ENCODE measurements at places on chromosomes 16 and 17.

GRCh38 chr17:40516581-40517285, 15.3 kb upstream of the TNS4 start:
- no peak for DNase-seq

DNA sequence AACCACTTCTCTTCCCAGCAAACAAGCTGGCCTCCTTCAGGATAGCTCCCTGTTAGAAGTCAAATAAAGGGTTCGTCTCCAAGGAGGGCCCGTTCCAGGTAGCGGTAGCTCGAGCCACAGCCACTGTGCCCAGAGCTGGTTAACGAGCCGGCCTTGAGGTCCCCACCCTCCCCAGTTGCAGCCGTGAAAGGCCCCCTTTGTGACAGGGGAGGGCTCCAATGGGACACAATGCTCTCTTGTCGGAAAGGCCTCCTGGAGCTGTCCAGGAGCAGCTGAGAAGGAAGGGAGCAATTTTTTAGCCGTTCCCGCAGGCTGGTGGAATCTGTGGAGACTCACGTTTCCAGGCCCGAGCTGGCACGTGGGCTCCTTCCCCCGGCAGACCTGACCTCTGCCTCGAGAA, 29.9 kb upstream of the FOXF1 start:
- DNase-seq = no peak

DNA sequence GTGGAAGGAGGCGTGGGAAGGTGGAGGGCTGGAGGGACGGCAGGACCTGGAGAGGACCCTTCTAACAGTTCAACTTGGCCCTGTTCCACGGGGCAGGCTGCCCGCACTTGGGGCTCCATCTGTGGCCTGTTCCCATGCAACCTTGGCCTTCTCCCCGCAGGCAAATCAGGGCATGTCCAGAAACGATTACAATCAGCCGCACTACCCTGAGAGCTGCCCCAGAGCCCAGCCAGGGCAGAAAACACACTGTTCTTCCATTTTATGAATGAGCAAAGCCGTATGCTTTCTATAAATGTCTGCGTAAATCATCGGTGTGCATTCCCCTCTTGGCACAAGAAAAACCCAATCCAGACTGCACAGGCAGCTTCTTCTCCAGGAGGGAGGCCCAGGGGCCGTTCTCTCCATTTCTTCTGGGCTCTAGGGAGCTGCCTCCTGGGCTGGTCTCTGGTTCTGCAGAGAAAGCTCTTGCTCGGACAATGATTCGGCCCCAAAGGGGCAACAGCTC, 228.7 kb downstream of the SOX9 start:
- DNase-seq = no peak

DNA sequence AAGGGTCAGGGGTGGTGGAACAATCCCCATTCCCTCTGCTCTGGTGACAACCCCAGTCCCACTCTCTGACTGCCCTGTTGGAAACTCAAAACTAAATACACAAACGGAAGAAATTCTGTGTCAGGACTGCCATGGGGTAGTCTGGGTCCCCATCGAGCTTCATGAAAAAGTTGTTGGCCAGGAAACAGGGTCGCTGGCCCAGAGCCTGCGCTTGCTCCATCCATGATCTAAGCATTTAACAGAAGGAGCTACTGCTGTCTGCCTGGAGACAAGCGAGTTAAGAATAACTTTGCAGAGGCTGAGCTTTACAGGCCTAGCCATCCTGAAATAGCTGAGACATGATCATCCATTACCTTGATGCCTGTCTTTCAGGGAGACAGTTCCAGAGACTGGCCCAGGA, 32.4 kb upstream of the MYH10 start:
- no peak for DNase-seq

DNA sequence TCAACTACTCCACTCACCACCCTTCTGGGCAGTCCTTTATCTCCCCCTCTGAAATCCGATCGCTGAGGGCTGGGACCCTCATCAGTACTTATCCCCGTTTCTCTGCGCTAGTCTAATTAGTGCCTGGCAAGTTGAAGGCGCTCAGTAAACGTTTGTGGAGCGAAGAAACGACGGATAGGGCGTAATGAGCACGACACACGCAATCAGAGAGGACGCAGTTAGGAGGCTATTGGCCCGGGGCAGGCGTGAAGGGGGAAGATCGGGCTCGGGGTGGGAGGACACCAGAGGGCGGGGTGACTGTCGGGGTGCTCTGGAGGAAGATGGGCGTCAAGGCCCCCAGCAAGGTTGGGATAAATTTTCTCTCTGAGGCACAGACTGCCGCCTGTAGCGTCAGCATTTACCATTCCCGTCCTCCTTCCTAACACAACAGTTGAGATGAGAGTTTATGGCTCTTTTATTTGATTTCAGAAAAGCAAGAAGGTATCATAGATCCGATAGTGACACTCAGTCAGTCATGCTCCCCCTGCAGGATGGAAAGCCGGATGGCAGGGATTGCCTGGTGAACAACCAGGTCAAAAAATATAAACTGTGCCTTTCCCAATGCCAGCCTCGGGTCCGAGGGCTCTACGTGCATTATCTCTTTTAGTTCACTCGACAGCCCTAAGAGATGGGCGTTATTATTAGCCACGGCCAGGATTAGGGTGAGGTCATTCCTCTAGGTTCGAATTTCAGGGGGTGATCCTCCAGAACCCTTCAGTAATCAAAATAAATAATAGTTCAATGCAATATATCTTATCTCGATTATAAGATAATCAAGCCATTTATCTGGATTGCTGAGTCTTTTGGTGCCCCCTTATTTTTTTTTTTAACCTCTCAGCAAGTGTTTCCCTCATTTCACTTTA, 9.5 kb upstream of the ARL4D start:
- peak; percentile 68 for DNase-seq

DNA sequence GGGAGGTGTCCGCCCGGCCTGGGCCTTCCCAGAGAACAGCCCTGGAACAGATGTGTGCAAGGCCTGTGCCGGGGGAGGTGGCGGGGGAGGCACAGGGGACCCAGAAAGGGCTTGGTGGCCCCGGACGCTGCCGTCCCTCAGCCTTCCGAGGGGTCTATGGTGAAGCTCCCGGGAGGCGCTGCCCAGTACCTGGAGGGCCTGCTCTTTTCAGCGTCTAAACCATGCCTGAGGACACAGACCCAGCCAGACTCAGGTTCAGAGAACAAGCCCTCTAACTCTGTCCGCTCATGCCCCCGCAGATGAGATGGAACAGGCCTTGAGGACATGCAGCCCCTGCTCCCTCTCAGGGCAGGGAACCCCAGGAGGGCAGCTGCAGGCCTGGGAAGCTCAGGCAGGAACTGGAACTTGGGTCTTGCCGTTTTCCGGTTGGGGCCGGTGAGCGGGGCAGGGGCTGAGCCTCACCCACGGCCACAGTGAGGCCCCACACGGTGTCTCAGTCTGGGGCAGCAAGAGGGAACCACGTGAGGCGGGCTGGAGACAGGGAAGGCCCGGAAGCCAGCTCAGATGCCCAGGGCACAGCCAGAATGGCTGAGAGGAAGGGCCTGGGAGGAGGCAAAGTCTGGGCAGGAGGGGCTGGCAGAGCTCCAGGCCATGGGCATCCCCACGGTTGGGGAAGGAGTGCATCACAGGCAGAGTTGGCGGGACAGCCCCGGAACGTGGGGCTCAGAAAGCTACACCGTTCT, 12.5 kb downstream of the SLC16A3 start:
- no peak for DNase-seq

GRCh38 chr16:48335961-48336360, 49.3 kb downstream of the SIAH1 start:
- no peak for DNase-seq

All from forelimb muscle (tissue), 1 donor.